ENCODE measurements at places on chromosomes 7 and 10.

- no peak for DNase-seq
These were observed 6.5 kb downstream of the SGCE start for GRCh38 chr7:94649450-94649849.

DNA sequence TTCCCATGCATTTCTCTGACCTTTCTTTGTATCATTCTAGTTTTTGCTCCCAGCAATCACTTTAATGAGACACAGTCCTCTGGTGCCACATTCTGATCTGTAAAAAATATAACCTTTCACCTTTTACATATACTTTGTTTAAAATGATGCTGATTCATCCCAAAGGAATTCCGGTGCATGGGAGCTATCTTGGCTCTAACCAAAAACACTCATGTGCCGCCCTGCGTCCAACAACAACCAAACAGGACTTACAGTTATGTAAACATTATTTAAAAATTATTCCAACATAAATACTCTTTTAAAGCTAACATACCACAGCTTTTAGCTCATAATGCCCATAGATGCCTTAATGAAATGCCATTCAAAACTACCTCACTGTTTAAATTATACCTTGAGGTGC, 7.7 kb upstream of the OPALIN start:
- DNase-seq, result peak; percentile 28

- DNase-seq, result no peak
These were observed 9.3 kb downstream of the TFEC start for GRCh38 chr7:116021237-116021636.

GRCh38 chr7:139131-139530, 53.2 kb upstream of the FAM20C start:
- DNase-seq, result no peak

DNA sequence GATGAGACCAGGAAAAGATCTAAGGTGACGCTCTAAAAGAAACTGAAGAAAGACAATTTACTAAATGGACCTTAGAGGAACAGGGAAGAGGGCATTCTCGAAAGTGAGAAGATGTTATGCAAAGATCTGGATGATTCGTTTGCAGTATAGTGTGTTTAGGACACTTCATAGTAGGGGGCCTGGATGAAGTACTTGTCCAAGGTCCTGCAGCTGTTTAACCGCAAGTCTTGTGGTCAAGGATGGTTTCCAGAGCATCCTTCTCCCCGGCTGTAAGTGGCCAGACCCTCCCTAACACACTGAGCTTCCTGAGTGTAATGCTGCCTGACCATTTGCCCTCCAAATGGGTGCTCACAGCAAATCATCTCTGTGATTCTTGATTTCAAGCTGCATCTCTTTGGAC, 101.6 kb downstream of the XPNPEP1 start:
- DNase-seq, result no peak

DNA sequence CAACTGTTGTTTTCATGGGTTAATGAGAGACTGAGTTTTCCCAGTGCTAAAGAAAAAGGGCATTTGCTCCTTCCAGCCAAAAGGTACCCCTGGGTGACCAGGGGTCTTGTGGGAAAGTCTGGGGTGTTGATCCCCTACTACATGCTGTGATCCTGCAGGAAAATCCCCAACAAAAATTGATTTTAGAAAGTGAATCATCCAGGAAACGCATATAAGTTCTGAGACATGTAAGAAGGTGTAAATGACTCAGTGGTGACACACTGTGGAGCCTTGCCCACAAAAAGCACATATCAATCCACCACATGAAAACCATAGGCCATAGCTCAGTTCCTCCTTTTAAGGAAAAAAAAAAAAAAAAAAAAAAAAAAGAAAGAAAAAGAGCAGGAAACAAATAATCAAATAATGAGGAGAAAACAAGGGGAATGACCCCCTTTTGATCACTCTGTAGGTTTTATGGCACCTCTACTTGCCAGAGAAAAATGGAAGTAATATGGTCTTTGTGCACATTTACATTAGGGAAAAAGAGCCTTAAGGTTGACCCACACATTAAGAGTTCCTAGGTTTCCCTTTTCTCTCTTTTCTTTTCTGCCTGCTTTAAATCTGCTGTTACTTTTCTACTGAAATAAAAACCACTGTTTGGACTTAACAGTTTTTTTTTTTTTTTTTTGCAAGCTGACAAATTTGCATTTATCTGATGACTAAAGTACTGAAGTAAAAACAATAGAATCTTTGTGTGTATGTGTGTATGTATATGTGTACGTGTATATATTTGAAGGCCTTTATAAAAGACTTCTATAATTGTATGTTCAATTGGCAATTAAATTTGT, 386.0 kb downstream of the KIF20B start:
- DNase-seq, result no peak

DNA sequence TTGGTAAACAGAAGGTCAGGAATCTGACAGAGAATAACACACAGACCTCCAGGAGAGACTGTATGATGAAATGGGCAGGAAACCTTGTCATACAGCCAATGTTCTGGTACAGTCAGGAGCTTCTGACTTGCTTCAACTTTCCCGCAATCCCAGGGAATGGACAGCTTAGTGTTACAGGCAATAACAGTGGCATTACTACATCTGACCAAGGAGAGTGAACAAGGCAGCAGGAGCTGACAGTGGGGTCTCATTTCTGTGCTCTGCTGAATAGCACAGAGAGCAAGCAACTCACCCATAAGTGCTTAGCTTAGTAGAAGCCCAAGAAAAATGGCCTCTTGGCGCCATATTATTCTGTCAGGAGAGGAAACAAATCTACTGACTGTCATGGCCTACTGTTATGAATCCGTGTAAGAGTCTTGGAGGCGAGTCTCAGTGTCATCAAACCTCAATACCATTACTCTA, 186.2 kb upstream of the MTPN start:
- DNase-seq, result no peak

GRCh38 chr7:156752367-156753228, 112.0 kb downstream of the RNF32 start:
- DNase-seq, result no peak

GRCh38 chr7:78499971-78500370, 701.4 kb downstream of the PHTF2 start:
- no peak for DNase-seq

GRCh38 chr7:30986738-30987137, 23.0 kb downstream of the GHRHR start:
- DNase-seq, result no peak

GRCh38 chr10:105840288-105840770, 1199.2 kb downstream of the SORCS3 start:
- DNase-seq, result no peak

Measured in coronary artery (tissue), 2 donors.